Activated T-helper 2 cell treated with anti-CD3 and anti-CD28 coated beads, Interferon-gamma antibody, Interleukin-2, Interleukin-4, amounts not matched to agents 10 μg/mL and 5 μg/mL and 100 μg/mL, durations not matched to agents 14 hours and 24 hours and 36 hours (primary cell): ENCODE measurements at places on chromosomes 7 and 10.

DNA sequence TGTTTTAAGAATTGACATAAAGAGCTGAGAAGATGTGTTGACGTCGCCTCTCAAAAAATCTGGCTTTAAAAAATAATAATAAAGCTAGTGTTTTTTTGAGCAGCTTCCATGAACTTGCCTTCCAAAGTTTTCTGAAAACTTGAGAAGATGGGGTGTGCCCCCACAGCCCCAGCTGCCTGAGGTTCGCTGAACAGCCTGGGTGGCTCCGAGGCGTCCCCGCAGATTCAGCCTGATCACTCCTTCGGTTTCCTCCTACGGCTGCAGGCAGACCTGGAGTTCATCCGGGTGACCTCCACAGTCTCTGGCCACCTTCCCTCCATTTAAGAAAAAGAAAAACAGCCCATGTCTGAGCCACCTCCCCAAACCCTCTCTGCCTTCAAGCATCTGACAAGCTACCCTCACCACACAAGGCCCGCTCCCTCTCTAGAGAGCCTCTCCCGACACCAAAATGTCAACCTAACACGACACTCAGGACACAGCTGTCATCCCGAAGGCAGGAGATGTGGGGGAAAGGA, 177.8 kb downstream of the PTPRN2 start:
- no peak for DNase-seq

GRCh38 chr10:102261842-102262241, 16.5 kb downstream of the GBF1 start:
- DNase-seq: no peak

DNA sequence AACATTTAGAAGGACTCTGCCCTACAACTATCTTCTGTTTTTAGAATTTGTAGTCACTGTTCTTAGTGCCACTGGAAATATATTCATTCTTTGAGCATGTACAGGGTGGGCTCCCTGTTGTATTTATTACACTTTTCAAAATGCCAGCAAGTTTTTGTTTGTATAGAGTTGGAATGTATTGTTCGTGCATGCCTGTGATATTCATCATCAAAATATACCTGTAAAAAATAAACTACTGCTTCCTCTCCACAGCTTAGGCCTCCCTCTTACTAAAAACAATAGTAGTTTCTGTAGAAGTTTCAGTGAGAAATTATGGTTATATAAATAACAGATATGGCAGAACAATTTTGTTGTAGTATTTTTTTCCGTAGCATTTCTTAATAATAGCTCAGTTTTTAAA, 61.6 kb downstream of the NHLRC2 start:
- no peak for DNase-seq

GRCh38 chr10:43923328-43923727, 274.6 kb upstream of the ZNF32 start:
- no peak for DNase-seq

DNA sequence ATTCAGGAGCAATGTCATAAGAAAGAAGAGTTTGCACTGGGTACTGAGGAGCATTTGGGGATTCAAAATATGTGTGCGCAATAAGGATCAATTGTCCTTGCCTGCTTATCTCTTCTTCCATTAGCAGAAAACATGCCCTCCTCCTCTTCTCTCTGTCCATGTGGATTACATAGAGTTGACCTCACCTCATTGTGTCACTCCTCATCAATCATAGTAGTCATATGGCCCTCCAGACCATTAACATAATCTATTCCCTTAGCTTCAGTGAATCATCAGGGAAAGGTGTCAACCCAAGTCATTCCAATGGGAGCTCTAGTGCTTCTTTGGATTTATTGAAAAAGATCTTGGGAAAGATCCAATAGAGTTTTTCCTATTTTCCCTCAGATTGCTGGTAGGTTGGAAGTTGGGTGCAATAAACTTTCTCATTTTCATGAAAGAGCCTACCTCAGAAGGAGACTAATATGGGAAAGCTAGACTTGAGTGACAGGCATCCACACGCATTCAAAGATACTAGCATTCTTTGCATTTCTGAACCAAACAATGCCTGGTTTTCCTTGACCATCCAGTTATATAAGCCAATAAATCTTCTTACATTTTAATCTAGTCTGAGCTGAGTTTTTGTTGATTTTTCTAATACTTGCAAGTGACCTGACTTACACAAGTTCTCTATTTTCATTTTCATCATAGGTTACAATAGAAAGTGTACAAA, 71.5 kb upstream of the FAM13C start:
- DNase-seq: no peak

GRCh38 chr7:66206119-66206933, 1.2 kb downstream of the TPST1 start:
- no peak for DNase-seq

DNA sequence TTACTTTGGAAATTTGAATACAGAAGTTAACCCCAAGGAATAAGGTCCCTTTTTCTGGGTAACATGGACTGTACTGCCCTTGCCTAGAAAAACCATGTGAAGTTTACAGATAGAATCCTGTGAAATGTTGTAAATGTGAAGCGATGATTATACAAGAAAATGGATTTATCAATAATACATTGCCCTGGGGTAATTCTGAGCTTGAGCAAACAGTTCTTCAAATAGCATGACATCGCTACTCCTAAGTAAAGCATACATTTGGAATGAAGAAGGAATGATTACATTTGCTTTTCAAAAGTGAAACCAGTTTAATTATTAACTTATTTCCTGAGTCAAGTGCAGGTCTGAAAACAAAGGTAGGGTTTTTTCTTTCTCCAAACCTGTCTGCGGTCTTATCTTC, 43.3 kb upstream of the FZD8 start:
- DNase-seq: no peak

GRCh38 chr10:79255007-79255507, 92.2 kb upstream of the PPIF start:
- DNase-seq: no peak

- no peak for DNase-seq
Measured at GRCh38 chr10:44985175-44985681, 6.6 kb upstream of the DEPP1 start.

DNA sequence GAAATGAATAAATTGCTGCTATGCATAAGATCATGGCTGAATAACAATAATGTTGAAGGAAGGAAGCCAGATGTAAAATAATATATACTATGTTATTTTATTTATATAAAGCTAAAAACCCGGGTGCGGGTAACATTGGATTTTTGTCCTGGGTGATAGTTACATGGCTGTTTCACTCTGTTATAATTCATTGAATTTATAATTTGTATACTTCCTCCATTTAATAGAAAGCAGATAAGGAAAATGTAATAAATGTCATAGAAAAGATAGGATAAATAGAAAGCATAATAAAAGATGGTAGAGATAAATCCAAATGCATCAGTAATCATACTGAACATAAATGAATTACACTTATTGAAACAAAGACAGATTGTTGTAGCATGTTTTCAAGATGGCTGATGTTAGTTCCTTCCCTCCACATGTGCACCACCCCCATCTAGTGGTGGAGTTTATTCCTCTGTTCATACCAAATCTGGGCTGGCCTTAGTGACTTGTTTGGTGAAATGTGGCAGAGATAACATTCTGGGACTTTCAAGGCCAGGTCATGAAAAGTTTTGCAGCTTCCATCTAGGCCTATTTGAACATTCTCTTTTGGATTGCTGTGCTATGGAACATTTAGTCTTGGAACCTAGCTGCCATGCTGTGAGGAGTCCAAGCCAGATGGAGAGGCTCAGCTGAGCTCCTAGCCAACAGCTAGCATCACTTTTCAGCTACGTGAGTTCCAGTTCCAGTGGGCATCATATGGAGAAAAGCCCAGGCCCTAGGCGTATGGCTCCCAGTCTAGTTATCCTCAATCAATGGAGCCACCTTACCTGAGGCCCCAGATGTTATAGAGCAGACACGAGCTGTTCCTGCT, 46.9 kb downstream of the AHCYL2 start:
- peak; percentile 50 for DNase-seq

DNA sequence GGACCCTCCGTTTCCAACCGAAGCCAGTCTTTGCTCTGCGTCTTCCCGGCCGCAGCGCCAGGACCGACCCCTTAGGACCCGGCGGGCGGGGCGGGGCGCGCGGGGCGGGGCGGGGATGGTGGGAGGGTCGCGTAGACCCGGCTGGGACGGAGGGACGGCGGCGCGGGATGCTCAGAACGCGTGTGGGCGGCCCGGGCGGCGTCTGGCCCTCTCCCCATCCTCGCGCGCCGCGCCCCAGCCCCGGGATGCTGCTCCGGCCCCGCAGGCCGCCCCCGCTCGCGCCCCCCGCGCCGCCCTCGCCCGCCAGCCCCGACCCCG, at the start of gene UTF1:
Gene UTF1 (plus strand): TSS at position 174 of the 318 bp plus-strand sequence. CDS start 72 bp downstream, at position 246.
- no peak for DNase-seq

DNA sequence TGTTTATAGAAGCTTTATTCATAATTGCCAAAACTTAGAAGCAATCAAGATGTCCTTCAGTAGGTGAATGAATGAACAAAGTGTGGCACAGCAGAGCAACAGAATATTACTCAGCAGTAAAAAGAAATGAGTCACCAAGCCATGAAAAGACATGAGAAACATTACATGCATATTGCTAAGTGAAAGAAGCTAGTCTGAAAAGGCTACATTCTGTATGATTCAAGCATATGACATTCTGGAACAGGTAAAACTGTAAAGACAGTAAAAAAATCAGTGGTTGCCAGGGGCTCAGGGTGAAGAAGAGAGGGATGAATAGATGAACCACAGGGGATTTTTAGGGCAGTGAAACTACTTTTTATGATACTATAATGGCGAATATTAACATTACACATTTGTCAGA, 80.9 kb upstream of the APBB1IP start:
- DNase-seq: no peak

GRCh38 chr10:70232155-70232858, 922 bp downstream of the PPA1 start:
- DNase-seq: peak; percentile 50

DNA sequence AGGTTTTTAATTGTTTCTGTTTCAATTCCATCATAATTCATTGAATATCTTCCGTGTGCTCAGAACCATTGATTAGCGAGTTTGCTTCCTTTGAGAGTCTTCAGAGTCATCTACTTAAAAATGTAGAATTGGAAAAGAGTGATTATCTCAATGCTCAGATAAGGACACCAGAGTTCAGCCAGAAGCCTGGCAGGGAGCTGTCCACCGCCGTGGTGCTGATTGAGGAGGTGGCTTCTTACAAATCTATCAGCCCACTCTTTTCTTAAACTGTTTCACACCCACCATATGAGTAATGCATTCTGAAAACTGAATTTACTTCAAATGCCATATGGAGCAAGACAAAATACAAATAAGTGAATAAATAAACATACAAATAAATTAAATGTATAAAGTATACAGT, 79.3 kb downstream of the INSYN2A start:
- peak; percentile 11 for DNase-seq

DNA sequence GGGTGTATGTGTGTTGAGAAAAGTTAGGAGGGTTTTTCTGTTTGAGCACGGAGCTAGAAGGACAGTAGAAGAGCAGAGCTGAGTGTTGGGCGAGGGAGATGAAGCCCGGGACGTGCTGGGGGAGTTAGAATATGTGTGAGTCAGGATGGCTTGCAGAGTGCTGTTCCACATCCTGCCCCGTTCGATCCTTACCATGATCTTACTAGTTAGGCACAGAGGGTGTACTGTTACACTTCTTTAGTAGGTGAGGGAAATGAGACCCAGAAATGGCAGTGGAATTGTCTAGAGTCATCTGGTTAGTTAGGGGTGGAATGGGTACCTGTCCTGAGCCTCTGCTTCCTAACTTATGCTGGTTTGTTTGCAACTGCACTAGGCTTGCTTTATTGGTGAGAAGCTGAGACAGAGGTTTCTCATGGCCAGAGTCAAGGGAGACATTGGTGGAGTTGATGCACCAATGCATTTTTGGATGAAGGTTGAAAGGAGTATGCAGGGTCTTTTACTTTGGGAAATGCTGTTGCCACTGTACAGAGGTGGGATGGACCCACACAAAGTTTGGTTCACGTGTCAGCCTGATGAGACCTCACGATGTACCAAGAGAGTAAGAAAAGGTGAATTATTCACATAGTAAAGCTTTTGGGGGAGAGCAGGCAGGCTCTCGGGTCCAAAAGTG, 42.4 kb downstream of the CCNY start:
- no peak for DNase-seq

DNA sequence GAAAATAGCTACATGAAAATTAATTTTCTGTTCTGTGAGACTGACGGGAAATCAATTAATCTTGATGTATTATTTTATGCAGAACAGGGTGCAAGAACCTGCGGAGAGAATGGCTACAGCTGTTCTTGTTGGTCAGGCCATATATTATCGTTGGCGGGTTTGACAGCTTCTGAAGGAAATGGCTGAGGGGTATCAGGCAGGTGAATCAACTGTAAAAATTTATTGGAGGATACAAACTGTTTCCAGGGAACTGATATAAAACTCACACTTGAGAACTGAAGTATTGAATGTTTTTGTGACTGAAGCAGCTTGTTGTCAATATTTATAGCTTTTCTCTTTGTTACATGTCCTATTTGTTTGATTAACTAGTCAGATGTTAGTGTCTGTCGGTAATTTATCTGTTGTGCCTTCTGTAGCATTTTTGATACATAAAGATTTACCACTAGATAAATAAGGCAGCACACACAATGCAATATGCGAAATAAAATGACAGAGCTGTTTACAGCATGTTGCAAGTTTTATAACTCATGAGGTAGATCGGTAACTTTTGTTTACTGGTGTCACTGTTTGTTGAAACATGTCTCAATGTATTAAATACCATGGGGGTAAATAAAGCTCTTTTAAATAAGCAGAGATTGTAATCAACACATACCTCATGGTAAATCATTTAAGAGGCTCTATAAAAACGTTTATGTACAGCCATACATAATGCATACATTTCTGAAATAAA, 308.2 kb downstream of the LRMDA start:
- DNase-seq: no peak
